ENCODE measurements at places on chromosomes 2 and 18.

- DNase-seq: no peak
These were observed 12.0 kb downstream of the GLI2 start for GRCh38 chr2:120747706-120748105.

- DNase-seq: no peak
These were observed 174.0 kb downstream of the MBD5 start for GRCh38 chr2:148194882-148195281.

DNA sequence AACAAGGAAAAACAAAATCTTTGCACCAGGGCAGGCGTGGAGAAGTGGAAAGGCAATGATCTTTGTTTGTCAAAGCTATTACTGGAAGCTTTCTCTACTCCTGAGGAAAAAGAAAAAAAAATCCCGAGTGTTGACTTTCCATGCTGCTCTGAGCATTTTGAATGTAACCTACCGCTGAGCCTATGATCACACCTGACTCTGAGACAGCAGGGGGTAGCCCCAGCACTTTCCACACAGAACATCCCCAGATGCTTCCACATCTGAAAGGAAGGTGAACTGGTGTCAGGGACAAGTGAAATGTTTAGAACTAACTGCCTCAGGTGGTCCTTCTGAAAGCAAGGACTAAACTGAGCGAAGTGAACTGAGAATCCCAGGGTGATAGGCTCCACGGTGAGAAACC, 1315.1 kb upstream of the DDX18 start:
- DNase-seq: no peak

- no peak for DNase-seq
These were observed 27.1 kb downstream of the VRK2 start for GRCh38 chr2:58073751-58074150.

DNA sequence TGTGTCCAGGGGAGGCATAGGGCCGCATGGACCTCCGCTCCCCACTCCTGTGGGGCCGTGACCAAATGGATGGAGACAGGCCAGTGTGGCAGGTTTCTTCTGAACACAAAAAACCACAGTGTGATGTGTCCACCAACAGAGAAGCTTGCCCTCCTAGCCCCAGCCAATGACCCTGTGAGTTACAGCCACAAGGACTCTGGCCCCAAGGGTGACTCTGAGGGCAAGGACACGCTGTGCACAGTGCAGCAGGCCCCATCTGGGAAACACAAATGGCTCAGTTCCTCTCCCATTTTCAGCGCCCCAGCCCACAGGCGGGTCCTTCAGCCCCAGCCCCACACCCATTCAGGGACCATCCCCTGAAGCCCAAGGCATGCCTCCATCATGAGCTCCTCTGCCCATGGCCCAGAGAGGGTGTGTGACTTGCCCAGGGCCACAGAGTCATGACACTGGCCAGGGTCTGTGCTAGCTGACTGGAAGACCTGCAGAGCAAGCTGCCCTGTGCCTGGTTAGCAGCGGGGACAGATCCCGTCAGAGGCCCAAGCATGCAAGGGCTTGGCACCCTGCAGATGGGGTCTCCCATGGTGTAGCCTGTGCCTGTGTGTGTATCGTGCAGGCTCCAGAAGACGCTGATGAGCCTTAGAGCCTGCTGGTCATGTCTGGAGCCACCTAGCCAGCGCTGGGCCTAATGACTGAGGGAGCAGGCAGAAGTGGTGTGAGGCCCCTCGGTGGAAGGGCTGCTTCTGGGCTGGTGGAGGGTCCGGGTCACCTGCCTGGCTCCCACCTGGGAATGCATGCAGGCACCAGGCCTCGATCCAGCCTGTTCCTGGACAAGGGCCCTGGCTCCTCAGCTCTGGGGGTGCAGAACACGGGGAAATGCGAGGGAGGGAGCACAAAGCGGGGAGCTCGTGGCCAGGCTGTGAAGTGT, 47.7 kb downstream of the HS6ST1 start:
- DNase-seq: no peak

DNA sequence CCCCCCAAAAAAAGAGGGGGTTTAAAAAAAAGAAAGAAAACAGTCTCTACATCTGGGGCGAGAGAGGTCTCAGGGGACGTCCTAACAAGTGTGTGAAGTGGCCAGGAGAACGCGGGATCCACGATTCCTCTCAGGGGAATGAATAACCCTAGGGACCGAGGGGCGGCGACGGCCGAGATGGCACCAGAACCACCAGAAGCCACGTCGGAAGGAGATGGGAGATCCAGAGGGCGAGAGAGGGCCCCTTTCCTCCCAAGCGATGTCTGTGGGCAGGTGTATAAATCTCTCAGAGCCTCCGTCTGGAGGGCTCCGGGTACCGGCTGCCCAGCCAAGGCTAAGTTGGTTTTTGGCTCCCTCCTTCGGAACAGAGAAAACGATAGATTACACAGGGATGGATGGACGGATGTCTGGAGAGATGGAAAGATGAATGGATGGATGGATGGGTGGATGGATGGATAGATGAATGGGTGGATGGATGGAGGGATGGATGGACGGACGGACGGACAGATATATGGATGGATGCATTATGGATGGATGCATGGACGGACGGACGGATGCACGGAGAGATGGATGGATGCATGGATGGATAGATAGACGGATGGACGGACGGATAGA, 1.7 kb downstream of the EPHA4 start:
- no peak for DNase-seq

DNA sequence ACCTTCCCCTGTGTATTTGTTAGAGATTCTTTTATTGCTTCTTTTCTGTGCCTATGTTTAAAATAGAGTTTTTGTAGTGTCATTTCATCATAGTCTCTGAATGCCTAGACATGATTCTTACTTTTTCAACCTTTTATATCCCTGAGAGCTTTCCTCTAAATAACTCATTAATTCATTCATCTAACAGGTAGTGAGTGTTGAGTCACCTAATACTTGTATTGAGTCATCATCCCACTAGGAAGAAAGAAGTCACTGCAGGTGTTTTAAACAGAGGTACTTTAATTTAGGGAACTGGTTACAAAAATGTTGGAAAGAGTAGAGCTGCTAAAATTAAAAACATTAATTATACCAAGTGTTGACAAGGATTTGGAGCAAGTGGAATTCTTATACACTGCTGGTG, 18.5 kb upstream of the NMS start:
- DNase-seq: no peak

- DNase-seq: no peak
These were observed 88.6 kb downstream of the SMAD7 start for GRCh38 chr18:48862132-48862531.

DNA sequence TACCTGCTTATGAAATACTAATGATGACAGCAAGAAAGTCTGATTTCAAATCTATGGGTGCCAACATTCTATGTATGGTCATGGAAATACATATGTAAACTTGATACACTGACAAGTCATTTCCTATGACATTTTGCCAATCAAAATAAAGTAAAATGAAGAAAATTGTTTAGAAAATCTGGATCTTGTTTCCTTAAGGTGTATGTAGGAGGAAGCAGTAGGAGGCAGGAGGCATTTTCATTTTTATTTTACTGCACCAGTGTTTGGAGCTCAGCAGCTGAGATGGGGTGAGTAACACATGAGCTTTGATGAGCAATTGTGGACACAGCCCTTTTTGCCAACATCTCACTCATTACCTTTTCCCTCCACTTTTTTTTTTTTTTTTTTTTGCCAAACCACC, 167.0 kb downstream of the AFF3 start:
- DNase-seq: no peak

DNA sequence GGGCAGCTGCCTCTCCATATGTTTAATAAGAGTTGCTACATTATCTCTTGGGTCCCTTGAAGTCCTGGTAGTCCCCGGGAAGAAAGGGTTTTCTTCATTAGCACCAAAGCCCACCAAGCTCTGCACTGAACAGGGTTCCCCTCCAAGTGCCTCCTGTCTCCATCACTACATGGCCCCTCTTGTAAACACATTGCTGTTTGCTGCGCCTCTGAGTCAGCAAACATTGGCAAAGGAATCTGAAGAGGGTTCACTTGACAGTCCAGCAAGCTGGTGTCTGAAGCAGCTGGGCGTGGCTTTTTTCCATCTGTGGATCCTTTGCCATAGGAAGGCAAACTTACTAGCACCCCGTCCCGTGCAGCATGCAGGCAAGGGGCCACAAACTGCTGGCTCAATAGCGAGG, 82.8 kb downstream of the TEX51 start:
- no peak for DNase-seq

DNA sequence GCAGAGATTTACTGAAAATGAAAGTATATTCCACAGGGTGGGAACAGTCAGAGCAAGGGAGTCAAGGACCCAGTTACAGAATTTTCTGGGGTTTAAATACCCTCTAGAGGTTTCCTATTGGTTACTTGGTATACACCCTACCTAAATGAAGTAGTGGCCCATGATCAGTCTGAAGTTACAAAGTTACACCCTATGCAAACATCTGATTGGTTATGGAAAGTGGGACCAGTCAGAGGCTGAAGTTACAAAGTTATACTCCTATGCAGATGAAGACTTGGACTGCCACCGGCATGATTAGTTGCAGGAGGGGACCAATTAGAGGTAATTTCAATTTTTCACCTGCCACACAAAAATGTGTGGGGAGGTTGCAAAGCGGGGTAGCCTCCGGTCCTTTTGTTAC, 56.2 kb downstream of the USP34 start:
- no peak for DNase-seq

GRCh38 chr18:34131006-34131405, 93.7 kb downstream of the NOL4 start:
- DNase-seq: no peak

DNA sequence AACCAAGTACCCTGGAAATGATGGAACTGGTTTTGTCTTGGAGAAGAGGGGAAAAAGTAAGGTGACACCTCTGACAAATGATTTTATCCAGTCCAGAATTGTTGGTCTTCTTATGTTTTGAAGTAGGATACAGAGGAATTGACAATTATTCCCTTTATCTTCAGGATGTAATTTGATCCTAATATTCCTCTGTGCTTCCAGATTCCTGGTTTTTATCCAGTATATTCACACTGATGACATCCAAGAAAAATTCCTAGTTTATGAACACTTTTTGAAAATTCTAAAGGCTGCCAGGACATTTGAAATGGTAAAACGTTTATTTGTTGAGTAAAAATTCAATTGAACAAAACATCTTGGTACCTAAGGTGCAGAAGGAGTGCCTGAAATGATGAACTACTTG, 22.2 kb upstream of the ETAA1 start:
- no peak for DNase-seq

- no peak for DNase-seq
These were observed 2.2 kb downstream of the PLEKHA3 start for GRCh38 chr2:178482437-178482836.

DNA sequence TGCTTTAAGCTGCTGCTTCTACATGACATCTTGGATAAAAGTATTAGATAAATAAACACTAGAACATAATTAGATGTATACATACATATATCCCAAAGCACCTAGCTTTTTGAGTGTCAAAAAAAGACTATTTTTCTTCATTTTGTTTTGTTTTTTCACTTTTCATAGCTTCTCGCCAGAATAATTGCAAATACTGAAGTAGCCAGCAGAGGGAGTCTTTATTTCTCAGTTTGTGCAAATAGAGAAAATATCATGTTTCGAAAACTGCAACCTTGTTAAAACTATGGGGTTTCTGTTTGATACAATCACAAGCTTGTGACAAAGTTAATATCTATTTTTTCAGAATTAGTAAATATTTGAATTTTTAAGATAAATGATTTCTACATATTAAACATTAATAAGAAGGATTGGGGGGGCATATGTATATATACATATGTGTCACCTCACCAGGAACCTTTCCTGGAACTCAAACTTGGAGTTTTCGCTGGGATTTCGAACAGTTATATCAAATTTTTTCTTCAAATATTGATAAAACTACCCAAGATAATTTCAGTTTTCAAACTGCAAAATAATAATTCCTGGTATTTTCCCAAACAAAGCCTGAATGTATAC, 61.0 kb downstream of the GRB14 start:
- DNase-seq: no peak

- DNase-seq: no peak
These were observed 91.6 kb upstream of the TTC39C start for GRCh38 chr18:23922939-23923338.

- DNase-seq: no peak
These were observed 43.1 kb upstream of the PTH2R start for GRCh38 chr2:208363485-208363884.

GRCh38 chr2:76444732-76445131, 734.0 kb upstream of the GCFC2 start:
- no peak for DNase-seq

GRCh38 chr2:199606193-199606780, 148.5 kb upstream of the SATB2 start:
- DNase-seq: no peak

GRCh38 chr2:73112026-73112912, 479 bp downstream of the RAB11FIP5 start:
- DNase-seq: no peak

GRCh38 chr2:238890131-238890530, 42.2 kb downstream of the TWIST2 start:
- no peak for DNase-seq

DNA sequence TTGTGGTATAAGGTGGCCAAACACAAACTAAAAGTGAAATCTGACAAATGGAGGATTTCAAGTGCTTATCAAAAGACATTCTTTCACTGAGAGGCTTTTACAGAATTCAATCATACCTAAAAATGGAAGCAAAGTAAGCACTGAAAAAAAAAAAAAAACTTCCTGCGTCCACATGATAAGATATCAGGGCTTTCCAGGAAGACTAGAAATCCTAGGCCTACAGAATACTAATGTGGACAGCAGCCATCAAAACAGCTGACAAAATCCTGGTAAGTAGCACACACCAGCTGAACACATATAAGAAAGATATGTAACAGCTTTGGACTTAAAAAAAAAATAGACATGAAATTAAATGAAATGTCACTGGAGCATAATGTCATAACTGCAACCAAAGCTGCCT, 178.2 kb downstream of the SUCLG1 start:
- no peak for DNase-seq

DNA sequence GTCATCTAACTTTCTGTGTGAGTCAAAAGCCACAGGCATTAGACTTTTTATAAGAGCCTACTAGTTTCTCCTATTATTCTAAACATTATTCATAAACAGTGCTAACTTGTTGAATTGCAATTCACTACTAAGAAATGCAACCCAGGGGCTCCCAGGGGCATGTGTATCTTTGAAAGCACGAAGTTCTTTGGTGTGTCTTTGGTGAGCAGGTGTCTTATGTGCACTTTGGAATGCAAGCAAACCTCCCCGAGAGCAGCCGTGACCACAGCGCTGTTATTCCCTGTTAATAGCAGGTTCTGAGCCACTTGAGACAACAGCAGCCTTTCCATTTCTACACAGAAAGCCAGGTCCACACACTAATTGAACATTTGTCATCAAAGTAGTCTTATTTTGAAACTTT, 123.5 kb downstream of the PRKRA start:
- DNase-seq: no peak

DNA sequence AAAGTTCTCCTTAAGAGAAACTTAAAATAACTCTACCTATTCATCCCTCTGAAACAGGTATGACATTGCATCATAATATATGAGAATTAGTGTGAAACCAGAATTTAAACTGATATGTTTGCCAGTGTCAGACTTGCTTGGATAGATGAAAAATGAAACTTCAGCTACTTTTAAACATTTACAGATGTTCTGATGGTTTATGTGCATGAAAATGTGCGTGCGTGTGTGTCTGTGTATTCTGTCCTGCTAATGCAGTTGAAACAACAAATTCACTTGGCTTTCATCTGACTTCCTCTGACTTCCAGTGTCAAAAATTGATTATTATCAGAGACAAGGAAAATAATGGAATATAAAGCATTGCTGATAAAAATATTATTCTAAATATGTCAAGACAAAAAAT, 719.4 kb downstream of the LRP1B start:
- DNase-seq: no peak
